ENCODE measurements at places on chromosomes 5 and 9.

- DNase-seq, result no peak
These were observed 182.9 kb downstream of the CCDC192 start for GRCh38 chr5:127886081-127886480.

DNA sequence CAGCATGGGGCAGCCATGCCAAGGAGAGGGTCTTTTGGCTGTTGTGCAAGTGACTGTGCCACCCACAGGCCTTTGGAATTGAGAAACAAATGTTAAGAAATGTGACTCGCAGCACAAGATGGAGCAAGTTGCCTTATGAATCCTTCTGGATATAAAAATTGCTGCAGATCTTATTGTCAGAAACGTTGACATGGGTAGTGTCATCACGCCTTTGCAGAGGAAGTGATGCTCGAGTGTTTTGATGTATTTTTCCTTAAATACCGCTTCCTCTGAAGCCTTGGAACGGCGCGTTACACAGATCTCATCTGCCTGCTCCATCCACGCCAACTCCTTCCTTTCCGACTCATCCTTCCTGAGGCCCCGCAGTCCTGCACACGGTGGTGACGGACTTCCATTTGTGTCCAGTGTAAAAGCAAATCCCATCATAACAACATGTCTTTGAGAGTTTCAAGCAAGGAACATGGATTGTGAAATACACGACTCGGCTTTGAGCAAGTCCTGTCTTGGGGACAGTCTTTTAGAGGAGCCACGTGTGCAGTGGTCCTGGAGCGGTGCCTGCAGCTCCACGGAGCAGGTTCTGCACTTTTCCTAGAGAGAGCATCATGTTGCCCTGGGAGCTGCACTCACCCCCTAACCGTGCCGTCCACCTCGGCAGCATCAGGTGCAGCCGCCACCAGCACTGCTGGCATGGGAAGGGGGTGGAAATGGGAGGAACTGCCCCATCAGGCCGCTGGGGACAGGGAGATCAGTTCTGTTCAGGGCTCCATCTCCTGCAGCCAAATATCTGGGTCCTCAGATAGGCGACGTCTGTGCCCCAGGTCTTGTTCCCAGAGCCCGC, 15.1 kb downstream of the ROPN1L start:
- DNase-seq, result no peak

DNA sequence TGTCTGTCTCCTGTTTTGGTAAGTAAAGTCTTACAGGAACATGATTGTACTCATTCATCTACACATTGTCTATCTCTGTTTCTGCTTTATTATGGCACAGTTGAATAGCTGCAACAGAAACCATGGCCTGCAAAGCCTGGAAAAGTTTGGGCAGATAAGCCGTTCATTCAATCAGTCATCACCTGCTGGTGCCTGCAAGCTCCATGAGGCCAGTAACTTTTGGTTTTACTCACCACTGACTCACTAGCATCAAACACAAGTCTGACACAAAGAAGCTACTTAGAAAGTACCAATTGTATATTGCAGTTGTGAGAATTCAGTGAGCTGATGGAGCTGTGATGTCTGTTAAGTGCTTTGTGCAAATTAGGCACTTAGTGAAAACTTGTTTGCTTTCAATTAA, 373.6 kb upstream of the SGCD start:
- DNase-seq, result no peak

DNA sequence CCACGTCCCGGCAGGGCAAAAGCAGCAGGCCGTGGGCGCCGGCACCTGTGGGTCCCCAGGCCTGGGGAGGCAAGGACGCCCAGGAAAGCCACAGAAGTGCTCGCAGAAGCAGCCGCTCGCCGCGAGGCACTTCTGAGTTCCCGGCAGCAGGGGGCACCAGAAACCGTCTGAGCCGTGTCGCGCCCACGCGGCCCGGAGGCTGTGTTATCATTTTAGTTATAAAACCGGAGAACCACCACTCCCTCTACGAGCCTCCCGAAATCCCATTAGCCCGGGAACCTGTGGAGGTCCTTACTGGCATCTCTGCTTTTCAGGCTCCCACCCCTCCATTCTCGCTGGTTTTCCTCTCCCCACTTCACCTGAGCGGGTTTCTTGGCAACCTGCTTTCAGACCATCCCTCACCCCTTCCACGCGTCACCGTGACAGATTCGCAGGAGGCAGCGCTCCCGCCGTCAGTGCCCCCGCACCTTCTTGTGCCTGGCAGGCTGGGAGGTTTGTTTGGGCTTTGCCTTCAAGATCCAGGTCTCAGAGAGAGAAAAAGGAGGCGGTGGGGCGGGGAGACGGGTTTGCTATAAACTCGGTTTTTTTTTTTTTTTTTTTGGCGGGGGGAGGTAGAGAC, 2.3 kb downstream of the GDNF start:
- peak; percentile 87 for DNase-seq

DNA sequence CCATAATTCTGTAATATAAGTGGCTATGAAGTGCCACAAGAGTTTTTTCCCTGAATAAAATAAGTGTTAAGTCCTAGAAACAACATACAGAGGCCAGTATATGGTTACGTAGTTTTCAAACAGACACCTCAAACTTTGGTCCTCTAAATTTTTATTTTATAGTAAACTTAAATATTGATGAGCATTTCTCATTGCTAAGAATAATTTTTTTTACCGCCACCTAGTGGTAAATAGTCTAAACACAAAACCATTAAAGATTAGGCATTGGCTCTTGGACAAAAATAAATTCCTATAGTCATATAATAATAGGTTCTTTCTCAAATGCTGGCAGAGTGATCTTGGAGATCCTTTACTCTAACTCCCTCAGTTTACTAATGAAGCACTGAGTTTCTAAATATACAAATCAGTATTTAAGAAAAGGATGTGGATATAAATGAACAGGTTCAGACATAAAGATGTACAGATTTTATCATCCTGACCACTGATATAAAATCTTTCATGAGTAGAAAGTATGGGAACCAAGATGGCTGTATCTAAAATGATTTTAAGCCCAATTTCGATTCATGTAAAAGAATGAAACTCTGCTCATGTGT, 136.2 kb downstream of the FANCC start:
- DNase-seq, result no peak

GRCh38 chr9:121557581-121558447, 58.2 kb upstream of the GGTA1 start:
- peak; percentile 19 for DNase-seq

GRCh38 chr9:100589582-100589981, 11.7 kb downstream of the CAVIN4 start:
- DNase-seq, result no peak

GRCh38 chr9:78221425-78221824, 14.4 kb upstream of the CEP78 start:
- no peak for DNase-seq

- no peak for DNase-seq
These were observed 87.2 kb downstream of the FSTL4 start for GRCh38 chr5:133525126-133525525.

DNA sequence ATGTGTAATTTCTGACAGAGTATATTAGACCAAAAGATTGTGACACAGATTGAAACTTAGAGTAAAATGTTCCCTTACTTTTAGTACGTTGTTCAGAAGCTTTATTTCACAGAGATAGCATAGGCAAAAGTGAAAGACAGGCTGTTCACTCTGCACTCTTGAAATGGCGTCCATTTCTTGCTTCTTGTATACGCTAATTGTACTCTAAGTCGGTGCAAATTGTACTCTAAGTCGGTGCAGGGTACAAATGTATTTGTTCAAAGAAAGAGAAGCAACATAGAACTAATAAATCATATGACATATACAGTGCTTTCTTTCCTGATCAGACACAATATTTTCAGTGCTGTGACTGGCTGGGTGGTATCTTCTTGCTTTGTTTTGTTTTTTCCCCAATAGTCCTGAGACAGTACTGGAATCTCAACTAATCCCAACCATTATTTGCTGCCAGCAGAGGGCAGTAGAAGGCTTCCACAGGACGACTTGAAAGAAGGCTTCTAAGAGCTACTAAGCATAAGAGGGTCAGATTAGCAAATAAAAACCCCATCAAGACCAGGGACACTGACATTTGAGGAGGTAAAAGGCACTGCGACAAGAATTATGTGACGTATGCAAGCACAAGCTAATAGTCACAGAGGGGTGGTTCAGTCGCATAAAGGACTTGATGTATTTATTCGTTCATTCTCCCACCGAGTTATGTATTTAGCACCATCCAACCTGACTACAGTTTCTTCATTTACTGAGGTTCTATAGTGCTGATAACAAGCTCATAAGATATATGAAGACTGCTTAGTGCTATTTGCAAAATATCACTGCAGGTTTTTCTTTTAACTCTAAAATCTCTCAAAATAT, 831.8 kb downstream of the TAF11L14 start:
- DNase-seq, result peak; percentile 55

- no peak for DNase-seq
These were observed 106.7 kb upstream of the PTPN3 start for GRCh38 chr9:109604781-109605180.

- no peak for DNase-seq
These were observed 75.9 kb upstream of the MINAR2 start for GRCh38 chr5:129672006-129672405.

DNA sequence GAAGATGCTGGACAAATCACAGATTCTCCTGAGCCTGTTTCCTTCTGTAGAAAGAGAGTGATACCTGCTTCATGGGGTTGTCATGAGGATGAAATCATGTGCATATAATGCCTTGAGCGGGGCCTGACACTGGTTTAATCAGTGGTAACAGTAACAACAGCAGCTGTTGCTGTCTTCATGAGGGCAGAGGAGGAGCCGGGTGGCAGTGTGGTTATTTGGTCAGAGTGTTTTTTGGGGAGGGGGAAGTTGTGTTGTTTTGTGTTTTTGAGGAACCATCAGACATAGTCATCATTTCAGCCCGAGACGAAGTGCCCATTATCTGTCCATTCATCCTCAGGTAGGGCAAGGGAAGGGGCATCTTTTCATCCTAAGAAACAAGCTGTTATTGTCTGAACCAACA, 44.0 kb downstream of the NEURL1B start:
- DNase-seq, result no peak

DNA sequence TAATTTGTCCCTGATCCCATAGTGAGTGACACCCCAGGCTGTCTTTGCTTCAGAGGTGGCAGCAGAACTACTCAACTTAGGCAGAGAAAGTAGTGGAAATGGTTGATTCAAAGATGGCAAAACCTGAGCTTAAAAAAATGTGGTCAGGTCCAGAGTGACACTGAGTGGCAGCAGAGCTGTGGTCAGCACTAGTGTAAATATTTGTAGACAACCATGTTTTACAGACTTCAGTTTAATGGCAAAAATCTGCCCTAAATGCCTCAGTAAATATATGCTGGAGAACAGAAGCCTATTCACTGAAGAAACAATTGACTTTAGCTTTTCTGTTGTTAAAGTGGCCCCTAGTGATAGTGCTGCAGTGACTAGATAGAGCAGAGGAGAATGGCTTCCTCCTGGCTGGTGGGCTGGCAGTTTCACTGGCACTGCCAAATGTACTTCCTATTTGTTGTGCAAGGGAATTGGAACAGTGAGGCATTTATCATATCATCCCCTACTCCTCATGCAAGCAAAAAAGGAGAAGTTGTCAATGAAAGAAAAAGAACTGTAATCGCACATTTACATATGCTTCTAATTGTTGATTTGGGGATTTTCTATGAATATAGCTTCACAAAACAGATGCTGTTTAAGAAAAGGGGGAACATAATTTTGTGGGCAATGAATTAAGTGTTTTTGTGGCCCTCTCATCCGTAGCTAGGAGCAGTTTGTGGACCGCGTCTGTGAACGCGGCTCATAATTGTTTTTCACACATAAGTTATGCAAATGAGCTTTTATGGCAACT, 12.0 kb downstream of the PBX3 start:
- DNase-seq, result no peak

DNA sequence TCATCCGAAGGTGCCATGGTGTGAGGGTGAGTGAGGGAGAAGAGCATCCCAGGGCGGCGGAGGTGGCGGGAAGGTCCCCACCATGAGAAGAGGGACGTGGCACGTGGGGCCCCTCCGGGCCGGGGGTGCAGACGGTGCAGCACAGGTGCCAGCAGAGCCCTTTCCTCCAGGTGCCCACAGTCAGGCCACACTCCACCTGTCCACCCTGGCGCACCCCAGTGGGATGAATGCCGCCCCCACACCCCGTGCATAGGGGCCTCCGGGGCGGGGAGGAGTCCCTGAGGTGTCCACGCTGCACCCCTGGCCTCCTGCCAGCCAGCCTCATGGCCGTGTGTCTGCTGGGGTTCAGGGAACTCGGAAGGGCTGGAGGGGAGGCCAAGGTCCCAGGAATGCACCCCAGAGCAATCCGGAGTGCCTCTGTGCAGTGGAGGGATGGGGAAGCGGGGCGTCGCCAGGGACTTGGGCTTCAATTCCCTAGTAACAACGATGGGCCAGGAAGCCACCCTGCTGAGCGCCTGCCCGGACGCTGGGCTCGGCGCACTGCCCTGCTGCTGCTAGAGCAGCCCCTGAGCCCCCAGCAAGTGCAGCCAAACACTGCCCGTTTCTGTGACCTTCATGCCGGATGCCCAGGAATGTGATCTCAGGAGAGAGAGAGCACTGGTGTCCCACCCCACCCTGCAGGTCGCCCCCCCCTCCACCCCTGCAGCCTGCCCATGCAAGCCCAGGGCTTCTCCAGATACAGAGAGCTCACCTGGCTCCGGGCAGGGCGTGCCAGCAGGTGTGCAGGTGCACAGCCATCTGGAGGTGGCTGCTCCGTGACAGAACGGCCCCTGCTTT, 8.8 kb upstream of the NACC2 start:
- no peak for DNase-seq

GRCh38 chr5:154514331-154514730, 36.3 kb upstream of the HAND1 start:
- no peak for DNase-seq

GRCh38 chr5:40491644-40492043, 188.1 kb upstream of the PTGER4 start:
- DNase-seq, result no peak

- no peak for DNase-seq
These were observed 123.8 kb upstream of the PHYKPL start for GRCh38 chr5:178356431-178356872.

GRCh38 chr9:96138616-96139015, 163.4 kb downstream of the HSD17B3 start:
- no peak for DNase-seq

DNA sequence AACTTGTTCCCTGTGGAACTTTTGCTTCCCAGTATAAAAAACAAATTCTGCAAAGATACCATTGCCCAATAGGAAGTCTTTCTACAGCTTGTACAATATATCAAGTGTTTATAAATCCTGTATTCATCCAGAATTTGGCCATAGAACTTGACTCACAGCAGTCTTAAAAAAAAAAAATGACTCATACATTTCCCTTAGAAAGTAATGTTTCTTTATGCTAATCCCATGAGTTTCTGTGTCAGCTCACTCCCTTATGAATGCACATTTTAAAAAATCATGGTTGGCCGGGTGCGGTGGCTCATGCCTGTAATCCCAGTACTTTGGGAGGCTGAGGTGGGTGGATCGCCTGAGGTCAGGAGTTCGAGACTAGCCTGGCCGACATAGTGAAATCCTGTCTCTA, 89.3 kb upstream of the DMRT1 start:
- DNase-seq, result no peak

GRCh38 chr9:70412832-70413463, 1.5 kb downstream of the KLF9 start:
- peak; percentile 51 for DNase-seq

- DNase-seq, result no peak
These were observed 12.7 kb upstream of the TMEM161B start for GRCh38 chr5:88281322-88281721.

GRCh38 chr9:93960221-93960970, 5.2 kb upstream of the BARX1 start:
- no peak for DNase-seq
